Vagina (tissue), 2 donors: ENCODE measurements at places on chromosomes 3 and 15.

- DNase-seq, result no peak
Observed at GRCh38 chr3:13045904-13046568, 27.2 kb downstream of the IQSEC1 start.

GRCh38 chr3:50623840-50624474 is 7.0 kb downstream of the MAPKAPK3 start:
- DNase-seq, result no peak

DNA sequence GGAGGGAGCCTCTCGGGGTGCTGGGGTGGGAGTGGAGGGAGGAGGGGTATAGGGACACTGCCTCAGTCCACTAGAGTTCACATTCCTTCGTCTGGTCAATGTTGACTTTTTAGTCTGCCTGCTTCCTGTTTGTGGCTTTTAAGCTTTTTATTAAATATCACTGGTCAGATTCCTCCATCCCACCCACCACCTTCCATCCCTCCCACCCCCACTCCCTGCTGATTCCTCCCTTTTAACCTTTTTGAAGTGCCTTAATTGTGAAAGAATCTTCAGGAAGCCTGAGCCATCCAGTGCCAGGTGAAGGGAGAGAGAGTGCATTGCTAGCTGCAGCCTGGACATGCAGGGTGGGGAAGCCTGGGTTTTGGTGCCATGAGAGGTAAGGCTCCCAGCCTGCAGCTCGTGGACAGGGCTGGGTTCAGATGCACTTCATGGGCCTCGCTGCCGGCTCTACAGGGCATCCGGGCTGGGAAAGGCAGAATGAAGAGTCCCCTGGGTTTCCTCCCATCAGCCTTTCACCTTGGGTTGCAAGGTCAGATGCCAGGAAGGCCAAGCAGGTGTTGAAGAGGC is 105.9 kb downstream of the DNAJB8 start:
- DNase-seq, result no peak

GRCh38 chr3:15207836-15208504 is 1.9 kb downstream of the CAPN7 start:
- no peak for DNase-seq

- DNase-seq, result no peak
Observed at GRCh38 chr15:44788748-44789147, 52.4 kb downstream of the TRIM69 start.

DNA sequence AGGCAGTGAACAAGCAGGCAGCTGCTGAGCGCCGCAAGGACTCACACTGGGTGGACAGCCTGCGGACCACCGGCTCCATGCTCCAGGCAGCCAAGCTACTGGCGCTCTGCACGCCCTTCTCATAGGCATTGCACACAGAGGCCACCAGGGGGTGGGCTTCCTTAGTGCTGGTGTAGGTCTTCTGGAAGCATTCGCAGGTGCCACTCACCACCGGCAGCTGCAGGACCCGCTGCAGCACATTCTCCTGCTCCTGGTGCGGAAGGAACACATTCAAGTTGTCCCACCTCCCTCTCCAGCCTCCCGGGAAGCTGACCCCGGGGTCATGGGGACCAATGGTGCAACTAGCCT is 6.0 kb downstream of the PLIN1 start:
- no peak for DNase-seq

DNA sequence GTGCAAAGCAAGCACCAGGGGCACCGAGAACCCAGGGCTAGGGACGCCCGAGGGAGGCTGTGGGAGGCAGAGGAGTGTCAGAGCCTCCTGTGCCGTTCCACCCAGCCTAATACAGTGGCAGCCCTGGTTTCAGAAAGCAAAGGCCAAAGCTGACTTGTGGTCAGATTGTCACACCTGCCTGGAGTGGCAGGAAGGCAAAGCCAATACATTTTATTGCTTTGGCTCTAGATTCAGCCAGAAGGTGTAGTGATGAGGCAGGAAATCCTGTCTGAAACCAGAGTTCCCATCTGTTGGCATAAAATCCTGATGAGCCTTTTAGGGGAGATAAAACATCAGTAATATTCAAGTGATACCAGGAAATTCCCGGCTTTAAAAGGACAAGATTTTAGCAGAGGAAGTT is 168.3 kb downstream of the SLCO3A1 start:
- DNase-seq, result no peak

DNA sequence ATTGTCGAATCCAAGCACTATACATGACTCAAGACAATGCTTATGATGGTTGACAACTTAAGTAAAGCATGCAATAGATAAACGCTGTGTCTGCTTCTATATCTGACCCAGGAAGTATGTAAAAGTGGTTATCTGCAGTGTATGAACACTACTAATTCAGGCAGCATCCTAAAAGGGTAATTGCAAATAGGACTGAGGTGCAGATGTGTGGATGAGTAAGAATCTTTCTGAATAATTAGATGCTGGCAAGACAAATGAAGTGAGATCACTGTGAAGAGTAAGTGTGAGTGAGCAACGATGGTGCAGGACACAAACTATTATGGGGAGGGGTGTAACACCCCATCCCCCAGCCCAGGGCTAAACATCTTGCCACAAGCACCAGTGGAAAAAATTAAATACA is 195.7 kb upstream of the CHRNA7 start:
- no peak for DNase-seq

DNA sequence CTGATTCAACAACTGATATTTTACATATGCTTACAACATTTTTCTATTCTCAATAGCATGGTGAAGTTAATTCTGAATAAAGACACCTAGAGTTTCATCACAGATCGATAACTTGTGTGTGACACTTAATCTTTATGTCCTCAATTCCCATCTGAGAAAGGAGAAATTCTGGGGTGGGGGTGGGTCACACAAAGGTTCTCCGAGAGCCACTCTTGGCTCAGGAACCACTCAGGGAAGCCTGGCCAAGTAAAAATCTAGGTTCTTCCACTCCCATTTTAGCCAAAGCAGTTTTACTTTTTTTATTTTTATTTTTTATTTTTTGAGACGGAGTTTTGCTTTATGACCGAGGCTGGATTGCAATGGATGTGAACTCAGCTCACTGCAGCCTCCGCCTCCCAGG is 111.0 kb upstream of the TBL1XR1 start:
- no peak for DNase-seq

GRCh38 chr3:39065197-39065596 is 13.4 kb downstream of the WDR48 start:
- DNase-seq, result no peak

DNA sequence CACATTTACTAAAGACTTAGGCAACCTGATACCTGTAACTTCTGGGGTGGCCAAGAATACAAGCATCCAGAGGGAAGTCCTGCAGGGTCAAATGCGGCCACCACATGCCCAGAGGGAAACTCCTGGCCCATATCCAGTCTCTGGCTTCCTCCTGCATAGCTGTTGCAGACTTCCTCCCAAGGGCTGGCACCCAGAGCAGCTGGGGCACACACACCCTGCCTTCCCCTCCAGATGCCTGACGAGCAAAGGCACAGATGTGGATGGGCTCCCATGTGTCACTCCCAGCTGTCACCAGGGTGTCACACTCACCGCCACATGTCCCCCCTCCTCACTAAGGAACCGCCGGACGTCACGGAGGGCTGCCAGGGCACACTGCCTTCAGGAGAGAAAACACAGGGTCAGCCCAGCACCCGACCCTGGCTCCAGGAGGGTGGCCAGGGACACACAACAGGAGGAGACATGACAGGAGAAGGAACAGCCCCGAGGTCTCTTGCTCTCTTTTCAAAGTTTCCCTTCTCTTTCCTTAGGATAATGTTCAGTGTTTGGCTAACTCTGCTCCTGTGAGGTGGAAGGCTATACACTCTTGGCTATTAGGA is 13.2 kb downstream of the PFKFB4 start:
- DNase-seq, result no peak

DNA sequence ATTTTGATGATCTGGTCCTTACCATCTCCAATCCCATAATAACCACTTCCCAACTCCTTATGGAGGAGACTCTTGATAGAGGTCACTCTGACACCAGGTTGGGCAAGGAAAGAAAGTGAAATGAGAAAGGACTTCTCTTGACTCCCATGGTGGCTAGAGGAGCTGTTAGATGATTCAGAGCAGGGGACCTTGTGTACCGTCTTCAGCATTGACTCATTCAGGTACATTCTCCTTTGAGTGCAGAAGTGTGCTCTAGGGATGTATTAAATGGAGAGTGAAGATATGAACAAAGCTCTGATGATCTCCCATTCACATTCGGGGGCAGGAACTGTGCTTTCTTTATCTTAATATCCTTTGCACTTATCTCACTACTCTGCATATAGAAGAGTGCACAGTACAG is 46.3 kb upstream of the GAP43 start:
- DNase-seq, result no peak

DNA sequence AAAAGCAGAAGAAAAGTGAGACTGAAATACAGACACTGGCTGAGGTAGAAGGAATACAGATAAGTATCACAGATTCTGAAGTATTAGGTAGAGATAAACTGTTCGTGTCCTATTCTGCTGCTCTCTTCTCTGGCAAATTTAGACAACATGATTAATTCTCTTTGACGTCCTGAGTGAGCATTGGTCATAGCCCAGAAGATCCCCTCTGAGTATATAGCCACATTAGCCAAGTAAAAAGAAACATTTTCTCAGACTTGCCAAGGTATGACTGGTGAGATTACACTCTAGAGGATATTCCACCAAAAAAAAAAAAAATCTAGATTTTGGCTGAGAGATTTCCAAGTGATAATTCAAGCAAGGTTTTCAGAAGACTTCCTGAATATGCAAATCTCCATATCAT is 111.4 kb upstream of the ALCAM start:
- no peak for DNase-seq

DNA sequence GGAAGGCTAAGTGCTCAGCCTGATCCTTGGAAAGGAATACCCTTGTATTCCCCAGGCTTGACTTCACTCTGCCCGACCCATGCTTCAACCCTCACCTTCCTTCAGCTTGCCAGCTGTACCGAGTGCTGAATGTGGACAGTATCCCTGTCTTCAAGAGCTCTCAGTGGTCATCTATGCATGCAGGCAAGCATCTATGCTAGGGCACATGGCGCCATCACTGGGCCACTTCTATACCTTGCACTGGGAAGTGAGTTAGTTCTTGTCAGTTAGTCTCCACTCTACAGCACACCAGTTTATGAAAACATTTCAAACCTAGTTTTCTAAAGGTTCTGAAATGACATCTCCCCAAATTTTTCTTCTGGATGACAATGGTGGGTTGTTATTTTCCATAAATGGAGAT is 82.0 kb upstream of the MYRIP start:
- no peak for DNase-seq

DNA sequence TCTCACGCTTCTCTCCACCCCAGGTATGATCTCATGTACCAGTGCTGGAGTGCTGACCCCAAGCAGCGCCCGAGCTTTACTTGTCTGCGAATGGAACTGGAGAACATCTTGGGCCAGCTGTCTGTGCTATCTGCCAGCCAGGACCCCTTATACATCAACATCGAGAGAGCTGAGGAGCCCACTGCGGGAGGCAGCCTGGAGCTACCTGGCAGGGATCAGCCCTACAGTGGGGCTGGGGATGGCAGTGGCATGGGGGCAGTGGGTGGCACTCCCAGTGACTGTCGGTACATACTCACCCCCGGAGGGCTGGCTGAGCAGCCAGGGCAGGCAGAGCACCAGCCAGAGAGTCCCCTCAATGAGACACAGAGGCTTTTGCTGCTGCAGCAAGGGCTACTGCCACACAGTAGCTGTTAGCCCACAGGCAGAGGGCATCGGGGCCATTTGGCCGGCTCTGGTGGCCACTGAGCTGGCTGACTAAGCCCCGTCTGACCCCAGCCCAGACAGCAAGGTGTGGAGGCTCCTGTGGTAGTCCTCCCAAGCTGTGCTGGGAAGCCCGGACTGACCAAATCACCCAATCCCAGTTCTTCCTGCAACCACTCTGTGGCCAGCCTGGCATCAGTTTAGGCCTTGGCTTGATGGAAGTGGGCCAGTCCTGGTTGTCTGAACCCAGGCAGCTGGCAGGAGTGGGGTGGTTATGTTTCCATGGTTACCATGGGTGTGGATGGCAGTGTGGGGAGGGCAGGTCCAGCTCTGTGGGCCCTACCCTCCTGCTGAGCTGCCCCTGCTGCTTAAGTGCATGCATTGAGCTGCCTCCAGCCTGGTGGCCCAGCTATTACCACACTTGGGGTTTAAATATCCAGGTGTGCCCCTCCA is 19.1 kb downstream of the TYRO3 start:
- DNase-seq, result no peak

- DNase-seq, result no peak
Observed at GRCh38 chr3:40086890-40087883, 222.3 kb upstream of the EIF1B start.

DNA sequence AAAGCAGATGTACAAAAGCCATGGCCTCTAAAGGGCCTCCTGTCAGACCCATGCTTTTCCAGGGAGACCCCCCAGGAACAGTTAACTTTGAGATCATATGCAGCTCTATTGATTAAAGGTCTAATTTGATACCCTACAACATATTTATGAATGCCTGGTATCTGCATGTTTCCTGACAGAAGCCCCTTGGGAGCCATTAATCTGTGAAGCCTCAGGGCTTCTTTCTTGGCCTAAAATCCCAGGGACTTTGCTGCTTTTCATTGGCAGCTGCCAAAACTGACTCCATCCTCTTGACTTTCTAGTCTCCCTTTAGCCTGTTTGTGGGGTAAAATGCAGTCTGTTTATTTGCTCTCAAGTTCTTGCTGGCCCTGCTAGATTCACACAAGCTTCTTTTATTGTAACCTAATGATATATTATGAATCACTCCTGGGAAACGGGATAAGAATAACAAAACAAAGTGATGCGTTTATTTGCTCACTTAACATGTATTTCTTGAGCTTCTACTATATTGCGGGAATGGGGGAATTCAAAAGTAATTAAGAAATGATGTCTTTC is 257.0 kb downstream of the LSAMP start:
- no peak for DNase-seq

- DNase-seq, result no peak
Observed at GRCh38 chr3:136336329-136337100, 86.4 kb downstream of the PCCB start.

DNA sequence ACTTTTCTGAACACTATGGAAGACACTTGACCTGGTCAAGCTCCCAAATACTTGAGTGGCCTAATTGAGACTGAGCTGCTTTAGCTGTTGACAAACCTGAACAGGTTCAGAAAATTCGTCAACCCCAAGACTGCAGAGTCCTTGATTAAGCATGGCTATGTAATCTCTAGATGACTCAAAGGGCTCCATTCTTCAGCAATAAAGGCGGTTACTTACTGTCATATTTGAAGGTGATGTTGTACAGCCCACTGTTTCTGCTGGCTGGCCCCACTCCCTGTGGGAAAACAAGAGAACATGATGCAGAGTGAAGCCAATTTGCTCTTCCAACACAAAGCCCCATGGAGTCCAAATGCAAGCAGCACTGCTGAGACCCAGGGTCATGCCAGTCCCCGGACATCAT is 45.1 kb downstream of the IL17RD start:
- no peak for DNase-seq

- DNase-seq, result no peak
Observed at GRCh38 chr3:180199417-180199995, 162.8 kb upstream of the PEX5L start.
